ENCODE measurements at places on chromosomes 13 and 19.

GRCh38 chr13:76993021-76993420, 1.1 kb downstream of the CLN5 start:
- DNase-seq, result no peak

GRCh38 chr19:12779162-12779993, 4.0 kb upstream of the HOOK2 start:
- DNase-seq, result no peak

- no peak for DNase-seq
Observed at GRCh38 chr13:88071371-88071770, 400.2 kb downstream of the SLITRK5 start.

- DNase-seq, result no peak
Observed at GRCh38 chr19:6343462-6343861, 10.1 kb upstream of the ACER1 start.

DNA sequence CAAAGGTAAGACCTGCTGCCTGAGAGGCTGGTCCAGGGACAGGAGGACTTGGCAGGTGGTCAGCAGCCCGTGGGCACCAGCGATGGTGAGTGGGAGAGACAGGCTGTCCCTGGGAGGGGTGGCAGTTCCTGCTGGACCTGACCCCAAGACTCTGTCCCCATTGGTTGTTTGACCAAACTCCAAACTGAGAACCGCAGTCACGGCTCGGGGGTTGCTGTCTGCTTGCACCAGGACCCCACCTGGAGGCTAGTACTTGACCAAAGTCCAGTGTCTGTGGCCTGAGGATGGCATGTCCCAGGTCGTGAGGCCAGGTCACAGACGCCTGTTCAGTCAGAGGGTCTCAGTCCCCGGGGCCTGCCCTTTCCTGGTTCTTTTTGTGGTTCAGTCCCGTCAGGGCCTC, 9.9 kb upstream of the ZNF14 start:
- DNase-seq, result no peak

- no peak for DNase-seq
Observed at GRCh38 chr19:37583340-37583739, 11.3 kb downstream of the ZNF571 start.

GRCh38 chr13:100178309-100178708, 89.4 kb downstream of the PCCA start:
- DNase-seq, result no peak

DNA sequence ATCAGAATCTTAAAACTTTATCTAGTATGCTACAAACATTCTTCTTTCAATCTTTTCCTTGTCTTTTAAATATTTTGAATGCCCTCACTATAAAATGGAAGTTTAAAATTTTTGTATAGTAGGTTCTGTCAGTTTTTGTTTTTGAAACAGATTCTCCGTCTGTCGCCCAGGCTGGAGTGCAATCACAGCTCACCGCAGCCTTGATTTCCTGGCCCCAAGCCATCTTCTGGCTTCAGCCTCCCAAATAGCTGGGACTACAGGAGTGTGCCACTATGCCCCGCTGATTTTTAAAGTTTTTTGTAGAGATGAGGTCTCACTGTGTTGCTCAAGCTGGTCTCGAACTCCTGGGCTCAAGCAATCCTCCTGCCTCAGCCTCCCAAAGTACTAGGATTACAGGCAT, 20.7 kb downstream of the PHF11 start:
- DNase-seq, result no peak

DNA sequence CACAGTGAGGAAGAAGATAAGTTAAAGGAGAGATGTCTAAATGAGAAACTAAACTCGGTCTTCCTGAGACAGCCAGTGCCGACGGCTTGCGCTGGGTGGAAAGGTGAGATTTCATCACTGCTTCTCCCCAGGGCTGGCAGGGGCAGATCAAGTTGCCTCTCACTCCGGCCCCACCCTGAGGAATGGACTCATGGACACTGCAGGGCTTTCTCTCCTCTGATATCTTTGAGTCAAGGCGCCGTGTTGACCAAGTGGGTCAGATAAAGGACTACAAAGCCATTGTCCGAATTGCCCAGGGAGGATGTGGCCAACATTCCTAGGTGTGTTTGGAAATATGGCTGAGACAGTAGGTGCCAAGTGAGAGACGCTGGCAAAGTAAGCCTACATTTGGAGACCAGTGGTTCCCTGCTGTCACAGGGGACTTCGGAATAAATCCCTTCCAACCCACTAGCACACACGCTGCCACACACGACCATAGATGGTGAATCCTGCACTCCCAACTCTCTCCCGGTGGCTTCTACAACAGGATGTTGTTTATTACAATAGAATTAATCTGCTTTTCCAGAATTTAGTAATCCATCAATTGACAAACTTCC, 156.5 kb upstream of the TSC22D1 start:
- DNase-seq, result no peak

- no peak for DNase-seq
Observed at GRCh38 chr13:103537616-103538015, 471.4 kb upstream of the SLC10A2 start.

GRCh38 chr19:33622809-33623511, 1.2 kb downstream of the CHST8 start:
- DNase-seq, result no peak

GRCh38 chr13:105033999-105034398, 1501.5 kb downstream of the EFNB2 start:
- no peak for DNase-seq

GRCh38 chr19:30319876-30320275, 52.3 kb upstream of the ZNF536 start:
- DNase-seq, result no peak

DNA sequence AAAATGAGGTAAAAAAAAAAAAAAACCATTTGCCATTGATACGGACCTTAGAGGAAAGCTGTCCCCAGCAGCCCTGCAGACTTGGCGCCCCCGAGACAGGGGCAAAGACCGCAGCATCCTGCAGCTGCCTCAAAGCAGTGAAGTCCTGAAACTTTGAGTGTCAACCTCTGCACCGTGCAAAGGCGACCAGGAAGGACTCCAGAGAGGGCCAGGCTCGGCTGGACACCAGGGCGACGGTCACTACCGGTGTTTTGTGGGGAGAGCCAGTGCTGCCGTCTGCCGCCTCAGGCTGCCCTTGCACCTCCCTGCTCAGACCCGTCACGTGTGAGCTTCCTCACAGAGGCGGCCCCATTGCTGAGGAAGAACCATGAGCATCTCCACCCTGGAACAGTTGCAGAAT, 146.7 kb upstream of the SPACA7 start:
- no peak for DNase-seq

DNA sequence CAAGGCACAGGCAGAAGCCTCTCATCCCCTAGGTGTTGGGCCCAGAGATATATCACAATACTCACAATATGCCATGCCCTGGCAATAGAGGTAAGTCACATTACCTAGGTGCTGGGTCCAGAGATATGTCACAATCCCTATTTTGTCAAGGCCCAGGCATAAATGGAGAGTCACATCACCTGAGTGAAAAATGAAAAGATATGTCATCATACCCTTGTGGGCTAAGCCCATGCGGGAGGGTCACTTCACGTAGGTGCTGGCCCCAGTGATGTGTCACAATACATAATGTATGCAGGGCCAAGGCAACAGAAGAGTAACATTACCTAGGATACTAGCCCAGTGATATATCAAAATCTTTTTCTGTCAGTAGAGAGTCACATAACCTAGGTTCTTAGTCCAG, 127.0 kb downstream of the ZNF675 start:
- DNase-seq, result no peak

DNA sequence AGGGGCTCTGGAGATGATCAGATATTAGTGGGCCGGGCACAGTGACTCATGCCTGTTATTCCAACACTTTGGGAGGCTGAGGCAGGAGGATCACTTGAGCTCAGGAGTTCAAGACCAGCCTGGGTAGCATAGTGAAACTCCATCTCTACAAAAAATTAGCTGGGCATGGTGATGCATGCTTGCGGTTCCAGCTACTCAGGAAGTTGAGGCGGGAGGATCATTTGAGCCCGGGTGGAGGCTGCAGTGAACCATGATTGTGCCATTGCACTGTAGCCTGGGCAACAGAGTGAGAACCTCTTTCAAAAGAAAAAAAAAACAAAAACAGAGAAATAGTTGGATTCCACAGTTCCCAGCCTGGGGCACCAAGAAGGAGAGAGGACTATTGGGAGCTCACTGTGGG, 17.9 kb upstream of the SHFL start:
- DNase-seq, result no peak

DNA sequence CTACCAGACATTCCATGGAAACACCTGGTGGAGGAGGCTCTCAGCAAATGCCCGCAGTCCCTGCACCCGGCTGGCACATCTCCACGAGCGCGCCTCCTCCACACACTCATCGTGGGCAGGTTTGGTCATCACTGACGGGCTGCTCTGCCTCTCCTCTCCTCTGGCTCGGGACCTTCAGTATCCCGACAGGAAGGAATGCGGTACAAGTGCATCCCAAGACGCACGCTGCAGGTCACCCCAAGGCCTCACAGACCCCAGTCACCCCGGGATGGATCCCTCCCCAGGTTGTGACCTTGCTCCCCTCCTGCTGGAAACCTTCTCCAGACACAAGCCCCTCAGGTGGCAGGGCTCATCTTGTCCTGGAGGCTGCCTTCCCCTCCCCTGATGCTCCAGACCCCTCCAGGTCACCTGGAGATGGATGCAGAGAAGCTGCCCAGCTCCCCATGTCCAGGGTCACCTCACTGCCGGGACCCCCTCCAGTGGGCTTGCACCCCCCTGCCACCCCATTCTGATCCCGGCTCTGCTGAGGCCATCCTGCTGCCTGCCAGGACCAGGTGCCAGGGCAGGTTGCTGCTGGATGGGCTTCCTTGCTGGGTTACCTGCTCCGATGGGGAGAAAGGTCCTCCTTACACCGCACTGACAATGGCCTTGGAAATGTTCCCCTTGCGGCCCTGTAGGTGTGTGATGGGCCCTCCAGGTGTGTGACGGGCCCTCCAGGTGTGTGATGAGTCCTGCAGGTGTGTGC, 29.9 kb downstream of the C13orf46 start:
- no peak for DNase-seq

DNA sequence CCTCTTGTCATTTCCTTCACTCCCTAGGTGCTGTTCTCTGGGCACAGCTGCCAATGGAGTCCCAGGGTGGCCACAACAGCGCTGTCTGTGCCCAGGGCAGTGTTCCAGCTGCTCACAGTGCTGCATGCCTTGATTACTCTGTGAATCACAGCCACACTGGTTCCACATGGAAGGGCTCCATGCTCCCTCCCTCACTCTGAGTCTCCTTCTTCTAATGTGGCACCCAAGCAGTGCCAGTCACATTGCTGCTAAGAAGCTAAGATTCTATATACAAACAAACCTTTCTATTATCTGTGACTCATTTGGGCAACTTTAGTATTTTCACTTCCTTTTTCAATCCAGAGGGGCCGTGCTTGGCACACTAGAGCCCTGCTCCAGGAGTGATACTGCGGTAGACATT, 248.7 kb downstream of the TDRD3 start:
- no peak for DNase-seq

- DNase-seq, result peak; percentile 4
Observed at GRCh38 chr13:72295153-72295552, 428.1 kb upstream of the DACH1 start.

- DNase-seq, result no peak
Observed at GRCh38 chr19:14378890-14379289, 2.4 kb upstream of the ADGRE5 start.

- no peak for DNase-seq
Observed at GRCh38 chr19:19259741-19260140, 13.4 kb downstream of the TM6SF2 start.

DNA sequence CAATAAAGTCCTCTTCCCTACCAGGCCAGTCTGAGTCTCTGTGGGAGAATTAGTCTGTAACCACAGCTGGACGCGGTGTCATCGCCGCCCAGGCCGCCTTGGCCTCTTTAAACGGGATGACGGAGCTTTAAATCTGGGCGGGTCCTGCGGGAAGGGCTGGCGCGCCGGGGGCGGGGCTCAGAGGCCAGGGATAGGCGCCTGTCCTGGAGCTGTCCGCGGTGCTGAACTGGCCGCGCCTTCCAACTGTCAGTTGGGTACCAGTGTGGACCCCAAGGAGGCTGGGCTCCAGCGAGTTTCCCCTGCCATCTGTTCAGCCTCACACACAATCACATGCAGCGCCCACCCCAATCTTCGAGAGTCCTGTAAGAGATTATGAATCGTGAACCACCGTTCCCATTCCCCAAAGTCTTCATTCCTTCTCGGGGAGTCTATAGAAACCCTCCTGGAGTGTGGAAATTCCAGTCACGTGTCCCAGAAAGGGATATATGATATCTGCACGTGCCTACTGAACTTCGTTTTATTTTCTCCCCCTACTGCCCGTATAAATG, 11.5 kb downstream of the APLP1 start:
- DNase-seq, result no peak

DNA sequence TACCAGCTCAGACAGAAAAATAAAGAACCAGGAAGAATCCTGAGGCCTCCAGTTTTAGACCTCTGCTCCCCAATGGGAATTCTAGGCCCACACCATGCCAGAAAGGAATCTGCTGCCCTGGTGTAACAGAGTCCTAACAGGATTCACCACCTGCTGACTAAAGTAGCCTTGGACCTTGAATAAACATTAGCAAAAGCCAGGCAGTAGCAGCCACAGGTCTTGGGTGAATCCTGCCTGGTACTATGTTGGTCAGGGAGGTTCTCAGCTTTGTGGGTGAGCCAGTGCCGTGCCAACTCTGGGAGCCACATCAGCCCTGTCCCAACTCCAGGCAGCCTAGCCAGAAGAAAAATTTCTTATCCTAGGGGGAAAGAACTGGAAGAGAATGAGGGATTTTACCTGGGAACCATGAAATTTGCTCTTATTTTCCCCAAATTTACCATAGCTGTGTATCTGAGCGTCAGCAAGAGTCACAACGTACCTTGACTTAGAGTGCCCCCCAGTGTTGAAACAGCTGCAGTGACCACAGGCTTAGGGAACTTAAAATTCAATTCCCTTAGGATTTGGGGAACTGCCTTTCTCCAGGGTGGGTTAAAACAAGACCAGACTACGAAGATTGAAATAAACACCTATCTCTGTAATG, 1895.6 kb upstream of the PRR20A start:
- no peak for DNase-seq

DNA sequence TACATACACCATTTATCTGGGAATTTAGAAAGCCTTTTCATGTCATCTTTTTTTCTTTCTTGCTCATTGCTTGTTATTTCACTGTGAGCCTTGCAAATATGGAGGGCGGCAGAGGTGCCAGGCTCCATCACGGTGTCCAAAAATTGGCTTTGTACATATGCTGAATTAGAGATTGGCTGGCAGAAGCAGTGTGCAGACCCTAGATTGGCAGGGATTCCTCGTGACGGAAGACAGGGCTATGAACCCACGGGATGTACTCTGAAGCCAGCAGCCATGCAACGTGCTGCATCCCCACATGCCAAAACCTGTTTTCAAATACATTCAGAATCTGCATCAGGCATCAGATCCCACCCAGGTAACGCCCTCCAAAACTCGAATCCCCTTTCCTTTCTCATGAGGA, 142.8 kb downstream of the ZIC5 start:
- no peak for DNase-seq

Measured in forelimb muscle (tissue), 1 donor.